Type B pancreatic cell (in vitro differentiated cells): ENCODE measurements at places on chromosomes 6 and 20. TPM values are rescaled to one million over a fixed set of nuclear protein-coding genes. Genes with fewer than 3 reads are reported as not detected.
A peak's percentile ranks its signal among the peaks of the same experiment; 100 is the strongest.

Gene GSTA1
- total RNA-seq = 175 and 247 TPM in 2 replicates

Gene MYBL2
- 29.4 and 51.0 TPM in 2 replicates for total RNA-seq

Gene PRICKLE4
- 2.1 and 2.8 TPM in 2 replicates for total RNA-seq

Gene DZANK1
- 3.3 and 6.5 TPM in 2 replicates for total RNA-seq

DNA sequence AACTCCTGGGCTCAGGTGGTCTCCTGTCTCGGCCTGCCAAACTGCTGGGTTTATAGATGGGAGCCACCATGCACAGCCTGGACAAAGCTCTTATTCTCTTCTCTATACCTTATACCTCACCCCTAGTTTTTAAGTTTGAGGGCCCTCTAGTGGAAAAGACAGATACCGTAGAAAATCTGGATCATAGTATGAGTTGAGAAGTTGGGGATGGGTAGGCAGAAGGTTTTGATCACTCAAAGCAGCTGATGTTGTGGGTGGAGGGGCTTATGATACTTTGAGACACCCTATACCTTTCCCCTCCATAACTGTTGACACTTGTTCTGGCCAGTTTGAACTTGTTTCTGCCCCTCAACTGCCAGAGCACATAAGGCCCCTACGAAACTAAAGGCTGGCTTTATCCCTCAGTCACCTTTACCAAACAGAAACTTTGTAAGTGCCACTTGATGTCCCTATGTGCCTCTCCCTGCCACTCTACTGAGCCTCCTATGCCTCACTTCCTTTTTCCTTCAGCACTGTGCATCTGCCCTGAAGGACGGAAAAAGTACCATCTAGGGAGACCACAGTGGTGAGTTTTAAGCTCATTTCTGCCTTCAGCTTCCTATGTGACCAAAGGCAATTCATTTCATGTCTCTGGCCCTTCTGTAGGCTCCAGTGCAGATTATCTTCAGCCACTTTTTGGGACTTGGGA is 28.6 kb downstream of the RALY start:
- peak overlapping the region; percentile 66 for H3K27ac ChIP-seq
- H3K4me3 ChIP-seq = no peak overlapping the region
- H3K36me3 ChIP-seq = peaks cover 21% of the 10 kb centered on the region
- peaks cover 63% of the 10 kb centered on the region for H3K4me1 ChIP-seq
- no peak for DNase-seq

GRCh38 chr20:44247586-44248409 is 690 bp downstream of the GDAP1L1 start:
- H3K27ac ChIP-seq = no peak overlapping the region
- peak overlapping the region; percentile 72 for H3K4me3 ChIP-seq
- H3K27me3 ChIP-seq = peaks cover 54% of the 10 kb centered on the region
- H3K36me3 ChIP-seq = no peaks in the 10 kb centered on the region
- DNase-seq = peak; percentile 79
- no peaks in the 10 kb centered on the region for H3K4me1 ChIP-seq

GRCh38 chr6:142857233-142857761 is 87.7 kb downstream of the HIVEP2 start:
- peak overlapping the region; percentile 60 for H3K27ac ChIP-seq
- H3K36me3 ChIP-seq = peaks cover 3% of the 10 kb centered on the region
- no peaks in the 10 kb centered on the region for H3K27me3 ChIP-seq
- no peak overlapping the region for H3K4me3 ChIP-seq
- DNase-seq = no peak

DNA sequence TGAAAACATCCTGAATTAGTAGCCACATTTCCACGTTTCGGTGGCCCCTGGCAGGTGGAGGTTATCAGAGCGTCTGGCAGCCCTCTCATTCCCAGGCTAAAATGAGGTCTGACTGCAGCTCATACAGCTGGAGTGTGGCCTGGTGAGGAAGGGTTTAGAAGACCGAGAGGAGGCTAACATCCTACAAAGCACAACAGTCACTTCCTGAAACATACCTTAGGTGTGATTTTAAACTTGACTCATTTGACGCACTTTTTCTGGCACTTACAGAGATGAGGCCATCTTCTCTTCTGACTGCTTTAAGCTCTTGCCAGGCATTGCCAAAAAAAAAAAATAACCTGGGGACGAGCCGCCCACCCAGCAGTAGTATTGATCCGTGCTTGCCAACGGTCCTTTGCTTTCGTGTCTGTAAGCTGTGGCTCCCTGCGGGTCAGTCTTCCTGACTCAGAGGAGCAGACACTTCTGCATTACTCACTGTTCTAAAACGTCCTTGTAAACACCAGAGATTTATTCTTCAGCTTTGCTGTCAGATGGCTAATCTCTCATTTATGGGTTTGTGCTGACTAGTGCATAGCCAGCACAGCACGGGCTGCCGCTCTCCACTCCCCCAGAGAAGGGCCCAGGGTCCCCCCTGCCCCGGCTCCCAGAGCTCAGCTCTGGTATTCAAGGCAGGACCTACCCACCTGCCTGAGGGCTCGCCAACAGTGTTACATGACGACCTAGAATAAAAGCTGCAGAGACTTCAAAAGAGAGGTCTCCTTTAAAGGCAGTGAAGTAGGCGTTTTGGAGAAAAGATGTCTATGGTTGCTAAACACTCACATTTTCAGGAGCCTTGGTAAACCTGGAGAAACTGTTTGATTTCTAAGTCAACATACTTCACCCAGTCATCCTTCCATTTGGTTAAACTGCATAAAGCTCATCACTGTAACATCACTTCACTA is 78.5 kb upstream of the FRMD1 start:
- no peaks in the 10 kb centered on the region for H3K36me3 ChIP-seq
- H3K4me1 ChIP-seq = peaks cover 64% of the 10 kb centered on the region

GRCh38 chr6:84357631-84358030 is 130.2 kb upstream of the CEP162 start:
- no peaks in the 10 kb centered on the region for H3K36me3 ChIP-seq
- H3K27ac ChIP-seq = no peak overlapping the region
- H3K4me1 ChIP-seq = peaks cover 5% of the 10 kb centered on the region
- H3K4me3 ChIP-seq = no peak overlapping the region
- no peak for DNase-seq

GRCh38 chr6:30612687-30613248 is 4.3 kb downstream of the PPP1R10 start:
- DNase-seq = no peak
- H3K4me1 ChIP-seq = peaks cover 31% of the 10 kb centered on the region

GRCh38 chr6:26234421-26235301 is 130.3 kb upstream of the BTN3A2 start:
- H3K27me3 ChIP-seq = no peaks in the 10 kb centered on the region
- peaks cover 12% of the 10 kb centered on the region for H3K4me1 ChIP-seq
- no peak for DNase-seq
- peak overlapping the region; percentile 94 for H3K4me3 ChIP-seq
- peak overlapping the region; percentile 83 for H3K27ac ChIP-seq

DNA sequence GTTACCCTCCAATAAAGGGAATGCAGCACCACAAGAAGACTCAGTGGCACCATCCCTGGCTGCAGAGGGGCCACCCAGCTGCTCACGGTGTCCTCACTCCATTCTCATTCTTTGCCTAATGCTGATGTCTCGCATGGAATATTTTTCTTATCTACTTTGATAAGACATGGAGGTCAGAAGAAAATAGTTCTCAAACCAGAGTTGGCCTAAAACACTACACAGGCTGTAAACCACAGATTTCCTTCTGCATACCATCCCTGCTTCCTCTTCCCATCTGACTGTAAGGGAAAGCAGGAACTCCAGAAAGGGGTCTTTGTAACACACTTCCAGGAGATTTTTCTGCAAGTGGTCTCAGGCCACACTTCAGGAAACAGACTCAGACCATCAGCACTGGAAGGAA is 43.1 kb upstream of the CD93 start:
- no peak overlapping the region for H3K4me3 ChIP-seq
- no peak for DNase-seq
- no peaks in the 10 kb centered on the region for H3K36me3 ChIP-seq

GRCh38 chr6:92216717-92217116 is 1202.6 kb downstream of the EPHA7 start:
- no peak overlapping the region for H3K4me3 ChIP-seq
- no peak overlapping the region for H3K27ac ChIP-seq
- peaks cover 4% of the 10 kb centered on the region for H3K36me3 ChIP-seq
- no peaks in the 10 kb centered on the region for H3K27me3 ChIP-seq

- H3K36me3 ChIP-seq = no peaks in the 10 kb centered on the region
- no peak overlapping the region for H3K4me3 ChIP-seq
- no peaks in the 10 kb centered on the region for H3K4me1 ChIP-seq
- no peak overlapping the region for H3K27ac ChIP-seq
Measured at GRCh38 chr6:116866281-116866871, 10.7 kb upstream of the RFX6 start.

DNA sequence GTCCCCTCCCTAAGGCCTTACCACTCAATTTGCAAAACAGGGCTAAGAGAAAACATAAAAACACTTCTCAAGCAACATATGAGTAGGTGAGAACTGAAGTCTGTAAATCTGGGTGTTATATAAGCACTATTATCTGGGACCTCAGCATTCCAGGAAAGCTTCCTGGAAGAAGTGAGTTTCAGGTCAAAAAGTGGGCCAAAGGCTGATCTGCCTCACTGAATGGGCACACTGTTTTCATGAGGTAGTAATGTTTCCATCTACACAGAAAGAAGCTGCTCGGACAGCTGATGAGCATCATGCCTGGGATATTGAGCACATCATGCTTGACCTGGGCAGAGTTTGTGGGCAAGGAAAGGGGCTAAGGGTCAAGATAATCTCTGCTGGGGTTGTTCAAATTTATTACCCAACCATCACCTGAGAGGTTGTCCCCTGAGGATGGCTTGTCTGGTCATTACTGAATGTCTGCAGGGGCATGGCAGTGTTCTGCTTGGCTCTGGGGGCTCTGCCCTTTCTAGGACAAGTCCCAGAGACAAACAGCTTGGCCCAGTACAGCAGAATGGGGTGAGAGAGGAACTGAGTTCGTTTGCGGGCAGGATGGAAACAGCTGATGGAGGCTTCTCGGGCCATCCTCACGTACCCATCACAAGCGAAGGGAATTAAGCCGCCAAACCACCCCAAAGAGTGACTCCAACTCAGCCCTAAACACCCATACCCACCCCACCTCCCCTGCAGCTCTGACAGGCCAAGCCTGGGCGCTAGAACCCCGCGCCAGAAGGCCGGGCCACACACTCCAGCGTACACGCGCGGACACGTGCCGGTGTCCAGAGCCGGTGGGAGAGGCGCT is 1.2 kb upstream of the SYNJ2 start:
- H3K4me3 ChIP-seq = peak overlapping the region; percentile 82
- peak overlapping the region; percentile 67 for H3K27ac ChIP-seq
- H3K36me3 ChIP-seq = no peaks in the 10 kb centered on the region
- no peak for DNase-seq

- peaks cover 19% of the 10 kb centered on the region for H3K4me1 ChIP-seq
- H3K4me3 ChIP-seq = no peak overlapping the region
- DNase-seq = no peak
- H3K36me3 ChIP-seq = no peaks in the 10 kb centered on the region
Measured at GRCh38 chr6:17417817-17418216, 24.4 kb downstream of the CAP2 start.

DNA sequence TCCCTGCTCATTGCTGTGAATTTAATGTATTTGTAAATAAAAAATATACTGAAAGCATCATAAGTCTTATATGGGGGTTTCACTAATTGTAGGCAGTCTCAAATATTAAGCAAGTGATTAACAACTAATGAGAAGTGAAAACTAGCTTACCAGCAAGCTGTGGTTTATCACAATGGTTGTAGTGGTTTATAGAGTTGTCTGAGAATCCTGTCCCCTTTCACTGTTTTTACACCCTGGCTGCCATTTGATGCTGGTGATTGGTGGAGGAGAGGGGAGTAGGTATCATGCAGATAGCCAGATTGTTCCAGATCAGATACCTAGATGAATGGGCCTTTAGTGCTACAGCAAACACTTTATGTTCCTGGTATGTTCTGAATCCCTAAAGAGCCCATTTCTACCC is 6.0 kb downstream of the MKKS start:
- H3K27me3 ChIP-seq = no peaks in the 10 kb centered on the region
- no peak overlapping the region for H3K27ac ChIP-seq
- H3K4me3 ChIP-seq = no peak overlapping the region
- no peak for DNase-seq

GRCh38 chr20:62925076-62925419 is 1.3 kb downstream of the DIDO1 start:
- H3K27me3 ChIP-seq = no peaks in the 10 kb centered on the region
- H3K27ac ChIP-seq = peak overlapping the region; percentile 89
- H3K4me3 ChIP-seq = peak overlapping the region; percentile 89
- H3K36me3 ChIP-seq = peaks cover 3% of the 10 kb centered on the region

DNA sequence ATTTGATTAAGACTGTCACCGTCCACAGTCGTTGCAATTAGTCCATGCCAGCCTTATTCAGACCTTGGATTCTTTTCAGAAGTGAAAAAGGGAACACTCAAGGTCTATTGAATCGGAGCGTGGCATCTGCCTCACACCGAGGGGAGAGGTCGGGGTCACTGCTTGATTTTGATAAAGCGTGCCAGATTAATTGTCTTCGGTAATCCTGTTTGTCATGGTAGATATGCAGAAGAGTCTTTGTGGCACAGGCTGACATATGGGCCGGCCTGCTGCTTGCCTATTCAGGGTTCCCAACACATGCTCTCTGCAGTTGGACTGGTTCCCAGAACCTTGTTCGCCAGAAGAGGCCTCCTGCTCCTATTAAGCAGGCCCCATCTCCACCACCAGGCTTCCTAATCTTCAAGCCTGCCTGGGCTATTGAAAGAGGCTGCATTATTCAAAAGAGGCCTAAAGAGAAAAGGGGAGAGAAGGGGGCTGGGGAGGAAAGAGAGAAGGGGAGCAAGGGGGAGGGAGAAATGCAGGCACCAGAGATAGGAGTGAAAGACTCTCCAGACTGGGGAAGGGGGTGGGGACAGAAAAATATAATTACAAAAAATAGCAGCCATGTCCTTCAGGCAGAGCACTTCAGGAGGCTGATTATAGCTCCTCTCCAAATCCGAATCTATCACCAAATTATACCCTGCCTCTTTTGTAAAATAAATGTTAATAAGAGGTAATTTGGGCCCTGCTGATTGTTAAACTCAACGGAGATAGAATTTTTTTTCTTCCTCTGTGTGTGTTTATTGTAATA is 611.3 kb downstream of the HDGFL1 start:
- H3K36me3 ChIP-seq = no peaks in the 10 kb centered on the region
- no peak overlapping the region for H3K4me3 ChIP-seq
- H3K27me3 ChIP-seq = peaks cover 4% of the 10 kb centered on the region
- DNase-seq = no peak
- H3K4me1 ChIP-seq = peaks cover 30% of the 10 kb centered on the region

- DNase-seq = no peak
- peaks cover 16% of the 10 kb centered on the region for H3K4me1 ChIP-seq
- no peak overlapping the region for H3K27ac ChIP-seq
- peaks cover 5% of the 10 kb centered on the region for H3K36me3 ChIP-seq
Measured at GRCh38 chr6:89581689-89582088, 56.9 kb downstream of the LYRM2 start.
